ENCODE measurements at places on chromosomes 5 and 9.
A peak's percentile ranks its signal among the peaks of the same experiment; 100 is the strongest.

DNA sequence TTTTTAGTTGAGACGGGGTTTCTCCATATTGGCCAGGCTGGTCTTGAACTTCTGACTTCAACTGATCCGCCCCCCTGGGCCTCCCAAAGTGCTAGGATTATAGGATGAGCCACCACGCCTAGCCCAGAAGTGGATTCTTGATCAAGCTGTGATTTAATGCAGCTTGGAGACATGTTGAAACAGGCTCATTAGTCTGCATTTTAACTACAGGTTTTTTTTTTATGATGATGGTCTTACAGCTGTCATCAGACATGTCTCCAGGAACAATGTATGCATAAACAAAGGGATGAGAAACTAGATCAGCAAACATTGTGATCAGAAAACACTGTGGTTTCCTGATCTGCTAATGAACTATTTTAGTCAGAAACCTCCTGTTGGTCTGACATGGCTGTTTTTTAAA lies 30.0 kb upstream of the PLPP1 start:
- DNase-seq: no peak

DNA sequence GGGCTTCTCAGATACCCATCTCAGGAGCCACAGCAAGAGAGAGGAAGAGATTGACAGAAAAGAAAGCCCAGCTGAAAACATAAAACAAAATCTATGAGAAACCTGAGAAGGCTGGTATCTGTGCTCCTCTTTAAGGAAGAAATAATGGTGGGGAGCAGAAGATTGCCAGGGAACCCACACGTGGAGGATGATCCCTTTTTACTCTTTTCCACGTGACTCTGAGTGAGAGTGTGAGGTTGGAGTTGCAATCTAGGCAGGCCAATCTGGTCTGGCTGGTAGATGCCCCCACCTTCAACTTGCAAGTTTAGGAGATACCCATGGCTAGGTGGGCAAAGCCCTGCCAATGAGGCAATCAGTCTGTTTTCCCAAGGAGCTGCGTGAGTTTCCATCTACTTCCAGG lies 202.3 kb downstream of the TENT4A start:
- no peak for DNase-seq

GRCh38 chr5:154015071-154015693 lies 23.5 kb downstream of the FAM114A2 start:
- no peak for DNase-seq

GRCh38 chr9:86077276-86077675 lies 22.1 kb downstream of the GOLM1 start:
- no peak for DNase-seq

DNA sequence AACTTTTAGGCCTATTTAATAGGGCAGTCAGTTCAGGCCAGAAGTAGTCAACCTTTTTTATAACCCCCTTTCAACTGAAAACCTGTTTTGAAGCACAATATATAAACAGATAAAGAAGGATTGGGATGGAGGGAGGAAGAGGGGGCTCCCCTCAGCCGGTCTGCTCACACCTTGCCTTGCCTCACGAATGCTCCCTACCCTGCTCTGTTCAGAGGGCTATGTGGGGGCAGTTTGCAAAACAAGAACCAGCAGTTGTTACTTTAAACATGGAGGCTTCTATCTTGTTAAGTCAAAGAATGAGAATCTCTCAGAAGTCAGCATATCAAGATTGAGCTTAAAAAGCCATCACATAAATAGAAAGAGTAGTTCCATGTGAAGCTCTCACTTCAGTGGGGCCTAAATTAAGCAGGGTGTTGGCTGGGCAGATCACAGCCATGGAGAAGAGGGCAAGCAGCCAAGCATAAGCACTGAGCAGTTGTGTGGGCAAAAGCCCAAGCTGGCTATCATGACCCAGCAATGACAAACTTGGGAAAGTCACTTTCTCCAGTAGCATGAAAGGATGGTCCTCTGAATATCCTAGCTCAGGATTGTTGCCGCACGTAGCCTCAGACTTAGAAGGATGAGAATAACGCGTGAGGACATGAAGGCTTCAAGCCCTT lies 70.6 kb downstream of the ALDH1A1 start:
- no peak for DNase-seq

DNA sequence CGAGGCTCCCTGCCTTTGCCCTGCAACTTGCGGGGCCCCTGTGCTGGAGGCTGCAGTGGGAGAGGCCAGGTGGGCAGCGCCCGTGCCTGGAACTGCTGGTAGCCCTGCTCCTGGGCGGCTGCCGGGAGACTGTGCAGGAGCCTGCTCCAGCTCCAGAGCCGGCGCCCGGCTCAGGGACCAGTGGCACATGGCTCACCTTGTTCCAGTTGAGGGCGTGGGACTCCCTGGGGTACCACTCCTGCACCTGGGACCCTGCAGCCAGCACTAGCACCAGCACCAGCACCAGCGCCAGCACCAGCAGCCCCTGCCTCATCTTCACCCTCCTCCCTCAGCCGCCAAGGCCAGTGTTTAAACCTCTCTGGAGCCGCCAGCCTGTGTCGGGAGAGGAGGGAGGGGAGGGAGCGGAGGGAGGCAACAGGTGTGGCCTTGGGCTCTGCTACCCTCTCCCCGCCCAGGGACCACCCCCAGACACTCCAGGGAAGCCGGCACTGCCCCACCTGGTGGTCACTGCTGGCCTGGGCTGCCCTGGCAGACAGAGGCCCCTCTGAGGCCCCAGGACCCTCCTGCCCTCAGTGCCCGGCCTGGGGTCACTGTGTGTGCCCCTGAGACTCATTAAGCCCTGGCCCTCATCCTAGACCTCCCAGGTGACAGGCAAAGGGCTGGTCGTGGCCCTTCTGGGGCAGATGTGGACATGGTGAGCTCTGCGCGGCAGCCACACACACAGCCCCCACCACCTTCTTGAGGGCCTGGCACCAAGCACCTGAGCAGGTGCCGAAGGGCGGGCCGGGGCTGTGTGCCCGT lies at the start of gene LCN10:
Gene LCN10 (minus strand): TSS at position 350 of the 801 bp plus-strand sequence. CDS start 37 bp downstream, at position 313.
- no peak for DNase-seq

GRCh38 chr5:125775896-125776295 lies 647.3 kb upstream of the GRAMD2B start:
- DNase-seq: no peak

DNA sequence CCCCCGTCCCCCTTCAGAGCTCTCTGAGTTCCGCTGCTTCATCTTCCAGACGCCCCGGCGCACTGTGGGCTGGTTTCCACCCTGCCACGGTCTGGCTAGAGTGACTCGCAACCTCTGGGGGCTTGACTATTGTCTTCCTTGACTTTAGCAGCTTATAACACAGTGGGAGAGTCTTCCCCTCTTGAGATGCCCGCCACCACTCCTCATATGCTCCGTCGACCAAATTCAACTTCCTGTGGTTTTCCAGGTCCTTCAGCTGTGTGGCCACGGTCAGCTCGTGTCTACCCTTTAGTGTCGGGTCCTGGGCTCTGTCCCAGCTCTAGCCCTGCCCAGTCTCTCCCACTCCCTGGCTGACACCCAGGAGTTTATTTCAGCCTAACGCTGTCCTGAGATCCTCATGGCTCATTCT lies 28.2 kb upstream of the NCS1 start:
- peak; percentile 42 for DNase-seq

Data from HT1080 (cell line).